ENCODE measurements at places on chromosomes 1 and 21. TPM values are rescaled to one million over a fixed set of nuclear protein-coding genes. Genes with fewer than 3 reads are reported as not detected.

- DNase-seq, result peak; percentile 72
- H3K27me3 ChIP-seq, result peaks cover 11% of the 10 kb centered on the region
- no peak overlapping the region for H3K4me3 ChIP-seq
- peaks cover 4% of the 10 kb centered on the region for H3K36me3 ChIP-seq
Measured at GRCh38 chr1:8348777-8349472, 31.0 kb downstream of the SLC45A1 start.

ANKRD45 gene
- total RNA-seq, result not detected

DNA sequence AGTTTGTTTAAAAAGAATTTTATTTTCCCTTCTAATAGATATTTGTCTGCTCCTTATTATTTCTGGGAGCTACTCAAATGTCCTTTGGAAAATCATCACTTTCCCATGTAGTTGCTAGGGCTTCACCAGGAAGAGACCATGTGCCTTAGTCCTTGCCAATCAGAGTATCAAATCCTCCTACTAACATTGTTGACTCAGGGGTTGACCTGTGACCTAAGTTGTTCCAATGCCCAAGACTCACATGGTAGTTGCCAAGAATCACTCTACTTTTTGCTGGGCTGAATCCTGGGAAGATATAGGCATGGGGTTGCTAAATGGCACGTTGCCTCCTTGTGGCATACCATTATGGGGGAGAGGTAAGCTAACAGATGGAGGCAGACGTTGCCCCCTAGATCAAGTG lies 58.2 kb upstream of the FOXD3 start:
- H3K27me3 ChIP-seq, result no peaks in the 10 kb centered on the region
- H3K36me3 ChIP-seq, result no peaks in the 10 kb centered on the region
- no peak overlapping the region for H3K4me3 ChIP-seq
- DNase-seq, result no peak
- no peak overlapping the region for H3K27ac ChIP-seq

DNA sequence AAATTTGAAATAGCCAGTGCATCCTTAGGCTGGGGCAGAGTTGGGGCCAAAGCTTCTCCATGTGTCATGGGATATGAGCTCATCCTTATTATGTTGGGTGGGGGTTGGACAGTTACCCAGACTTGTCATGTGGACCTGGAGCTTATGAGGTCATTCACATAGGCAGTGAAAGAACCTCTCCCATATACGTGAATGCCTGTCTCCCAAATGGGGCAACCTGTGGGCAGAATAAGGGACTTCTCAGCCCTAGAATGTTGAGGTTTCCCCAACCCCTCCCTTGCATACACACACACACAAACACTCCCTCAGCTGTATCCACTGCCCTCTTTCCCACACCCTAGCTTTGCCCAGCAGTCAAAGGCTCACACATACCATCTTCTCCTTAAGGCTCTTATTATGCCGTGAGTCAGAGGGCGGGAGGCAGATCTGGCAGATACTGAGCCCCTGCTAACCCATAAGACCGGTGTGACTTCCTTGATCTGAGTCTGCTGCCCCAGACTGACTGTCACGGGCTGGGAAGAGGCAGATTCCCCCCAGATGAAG lies 2.3 kb upstream of the IVL start:
- H3K4me3 ChIP-seq, result no peak overlapping the region
- no peaks in the 10 kb centered on the region for H3K27me3 ChIP-seq
- DNase-seq, result no peak
- no peaks in the 10 kb centered on the region for H3K4me1 ChIP-seq
- no peak overlapping the region for H3K27ac ChIP-seq

GRCh38 chr1:223029985-223030769 lies 112.9 kb downstream of the TLR5 start:
- no peak for DNase-seq
- no peak overlapping the region for H3K4me3 ChIP-seq
- no peaks in the 10 kb centered on the region for H3K36me3 ChIP-seq
- no peak overlapping the region for H3K27ac ChIP-seq
- H3K4me1 ChIP-seq, result no peaks in the 10 kb centered on the region

DNA sequence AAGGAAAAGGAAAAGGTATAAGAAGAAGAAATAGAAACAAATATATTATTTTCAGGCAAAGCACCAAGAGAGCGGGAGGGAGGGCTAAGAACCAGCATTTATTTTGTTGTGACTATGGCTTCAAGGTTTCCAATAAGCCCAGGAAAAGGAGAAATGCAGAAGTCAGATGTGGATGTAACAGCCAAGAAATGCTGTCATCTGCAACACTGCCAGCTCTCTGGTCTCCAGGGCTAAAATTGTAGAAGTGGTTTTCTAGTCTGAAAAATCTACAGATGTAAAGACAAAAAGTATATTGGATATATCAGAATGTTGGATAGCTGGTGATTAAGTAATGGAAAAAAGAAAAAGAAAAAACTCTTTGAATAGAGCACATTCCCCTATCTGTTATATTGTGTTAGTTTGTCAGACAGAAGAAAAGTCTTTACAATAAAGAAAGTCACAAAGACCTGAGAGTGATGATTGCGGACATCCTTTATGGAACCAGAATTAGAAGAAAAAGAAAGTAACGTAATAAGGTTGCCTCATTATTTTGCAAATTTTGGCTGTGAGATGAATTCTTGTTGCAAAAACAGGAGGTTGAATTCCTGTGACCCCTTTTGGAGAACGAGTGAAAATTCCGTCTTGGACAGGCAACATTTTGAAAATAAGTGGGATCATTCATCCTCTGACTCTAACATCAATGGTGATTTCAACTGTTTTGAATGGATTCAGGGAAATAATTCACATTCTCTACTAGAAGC lies 938.1 kb downstream of the TTLL7 start:
- H3K4me3 ChIP-seq, result no peak overlapping the region
- H3K36me3 ChIP-seq, result no peaks in the 10 kb centered on the region
- H3K27me3 ChIP-seq, result no peaks in the 10 kb centered on the region

CLDN17 gene
- not detected for total RNA-seq

DNA sequence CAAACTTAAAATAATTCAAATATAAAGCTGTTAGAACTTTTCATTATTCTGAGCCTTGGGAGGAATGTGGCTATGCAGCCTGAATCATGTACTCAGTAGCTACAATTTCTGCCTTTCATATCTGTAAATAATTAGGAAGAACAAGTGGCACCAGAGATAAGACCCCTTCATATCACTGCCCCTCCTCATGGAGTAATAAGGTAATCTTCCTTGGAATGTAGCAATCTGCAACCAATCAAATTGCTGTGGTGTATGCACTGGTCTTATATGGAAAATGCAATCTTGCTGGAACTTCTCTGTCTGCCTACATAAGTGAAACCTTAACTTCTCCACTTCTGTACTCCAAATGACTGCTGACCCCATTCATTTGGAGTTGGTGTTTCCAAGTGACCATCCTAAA lies 104.4 kb upstream of the VANGL1 start:
- H3K4me1 ChIP-seq, result no peaks in the 10 kb centered on the region
- no peak overlapping the region for H3K4me3 ChIP-seq
- H3K36me3 ChIP-seq, result no peaks in the 10 kb centered on the region
- DNase-seq, result no peak

RIPK4 gene
- 0.30 TPM for total RNA-seq

GRCh38 chr1:159469921-159470533 lies 30.5 kb downstream of the OR10J1 start:
- no peaks in the 10 kb centered on the region for H3K4me1 ChIP-seq
- no peak overlapping the region for H3K4me3 ChIP-seq
- H3K27me3 ChIP-seq, result peaks cover 3% of the 10 kb centered on the region
- no peaks in the 10 kb centered on the region for H3K36me3 ChIP-seq

- H3K27ac ChIP-seq, result no peak overlapping the region
- peak; percentile 78 for DNase-seq
- no peaks in the 10 kb centered on the region for H3K36me3 ChIP-seq
- H3K4me1 ChIP-seq, result peaks cover 3% of the 10 kb centered on the region
- H3K4me3 ChIP-seq, result no peak overlapping the region
Measured at GRCh38 chr21:42337830-42338728, 12.7 kb downstream of the TFF2 start.

DNA sequence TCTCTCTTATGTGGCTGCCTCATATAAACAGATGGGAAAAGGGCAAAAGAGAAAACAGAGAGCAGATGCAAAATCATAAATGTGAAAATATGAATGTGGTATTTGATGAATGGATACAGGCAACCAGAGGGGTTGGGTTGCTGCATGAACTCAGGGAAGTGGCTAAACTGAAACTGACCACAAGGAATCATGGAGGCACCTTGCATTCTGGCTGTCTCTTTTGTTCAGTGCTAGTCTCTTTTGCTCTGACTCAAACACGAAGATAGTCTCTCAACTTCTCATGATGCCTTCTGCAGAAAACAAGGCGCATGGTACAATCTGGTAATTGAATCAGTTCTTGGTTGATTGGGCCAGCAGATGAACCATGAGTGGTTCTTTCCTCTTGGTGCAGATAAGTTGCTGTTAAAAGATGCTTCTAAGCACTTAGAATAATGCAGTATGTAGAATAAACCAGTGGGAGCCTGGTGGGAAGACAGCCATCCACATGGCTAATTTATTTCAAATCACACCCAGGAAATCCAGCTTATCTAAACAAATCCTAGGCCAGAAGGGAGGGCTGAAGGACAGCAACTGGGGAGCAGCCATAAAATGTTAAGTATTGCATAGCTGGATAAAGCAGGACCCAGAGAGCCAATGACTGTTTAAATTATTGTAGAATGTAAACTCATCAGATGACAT lies 64.2 kb downstream of the HLX start:
- H3K27me3 ChIP-seq, result no peaks in the 10 kb centered on the region
- no peak for DNase-seq
- no peak overlapping the region for H3K4me3 ChIP-seq
- H3K4me1 ChIP-seq, result no peaks in the 10 kb centered on the region
- H3K36me3 ChIP-seq, result no peaks in the 10 kb centered on the region
- no peak overlapping the region for H3K27ac ChIP-seq

DNA sequence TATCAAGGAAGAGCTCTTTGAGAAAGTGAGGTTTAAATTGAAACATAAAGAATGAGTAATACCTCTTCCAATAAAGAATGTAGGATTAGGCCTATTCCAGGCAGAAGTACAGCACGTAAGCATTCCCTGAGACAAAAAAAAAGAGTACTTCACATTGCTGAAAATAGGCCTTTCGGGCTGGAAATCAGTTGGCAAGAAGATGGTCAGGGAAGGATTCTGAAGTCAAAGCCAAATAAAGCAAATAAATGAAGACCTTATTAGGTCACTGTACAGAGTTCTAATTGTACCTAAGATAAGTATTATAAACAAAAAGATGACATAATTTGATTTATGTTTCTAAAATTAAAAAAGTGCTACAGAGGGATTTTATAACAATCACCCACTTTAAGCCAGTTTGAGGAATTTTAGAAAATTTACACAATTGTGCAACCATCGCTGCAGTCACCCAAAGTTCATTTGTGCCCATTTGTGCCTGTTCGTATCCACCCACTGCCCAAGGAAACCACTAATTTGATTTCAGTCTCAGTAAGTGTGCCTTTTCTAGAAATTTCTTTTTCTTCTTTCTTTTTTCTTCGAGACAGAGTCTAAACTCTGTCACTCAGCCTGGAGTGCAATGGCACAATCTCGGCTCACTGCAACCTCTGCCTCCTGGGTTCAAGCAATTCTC lies 58.6 kb downstream of the FMO4 start:
- no peak overlapping the region for H3K4me3 ChIP-seq
- H3K4me1 ChIP-seq, result no peaks in the 10 kb centered on the region
- DNase-seq, result no peak
- no peak overlapping the region for H3K27ac ChIP-seq
- no peaks in the 10 kb centered on the region for H3K36me3 ChIP-seq
- H3K27me3 ChIP-seq, result no peaks in the 10 kb centered on the region

- H3K4me1 ChIP-seq, result no peaks in the 10 kb centered on the region
- no peaks in the 10 kb centered on the region for H3K36me3 ChIP-seq
- no peaks in the 10 kb centered on the region for H3K27me3 ChIP-seq
- no peak overlapping the region for H3K27ac ChIP-seq
- no peak overlapping the region for H3K4me3 ChIP-seq
- DNase-seq, result no peak
Measured at GRCh38 chr1:102901996-102902395, 206.3 kb downstream of the COL11A1 start.

SSR2 gene
- total RNA-seq, result 231 TPM

Data from T-cell (primary cell).